ENCODE measurements at places on chromosomes 13 and 19. TPM values are rescaled to one million over a fixed set of nuclear protein-coding genes. Genes with fewer than 3 reads are reported as not detected.

Gene IL12RB1
- total RNA-seq = 43.3 TPM

Gene RFPL4A
- not detected for total RNA-seq

DNA sequence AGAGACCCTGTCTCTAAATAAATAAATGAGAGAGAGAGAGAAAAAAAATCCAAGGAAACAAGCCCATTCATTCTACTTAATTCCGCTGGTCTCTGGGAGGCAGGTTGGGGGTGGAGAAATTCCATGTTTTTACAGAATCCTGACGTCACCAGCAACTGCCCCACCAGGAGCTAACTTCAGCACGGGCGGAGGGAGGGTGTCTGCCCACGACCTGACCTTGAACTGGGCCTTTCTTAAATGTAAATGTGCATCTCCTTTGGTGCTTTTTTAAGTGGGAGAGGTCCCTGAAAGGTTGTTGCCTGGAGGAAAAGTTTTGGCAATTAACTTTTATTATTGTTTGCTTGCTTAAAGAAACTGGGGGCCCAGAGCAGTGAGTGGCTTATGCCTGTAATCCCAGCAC, 15.5 kb downstream of the KLF2 start:
- no peak for DNase-seq

GRCh38 chr13:111399334-111399733, 78.9 kb downstream of the TEX29 start:
- DNase-seq = no peak

DNA sequence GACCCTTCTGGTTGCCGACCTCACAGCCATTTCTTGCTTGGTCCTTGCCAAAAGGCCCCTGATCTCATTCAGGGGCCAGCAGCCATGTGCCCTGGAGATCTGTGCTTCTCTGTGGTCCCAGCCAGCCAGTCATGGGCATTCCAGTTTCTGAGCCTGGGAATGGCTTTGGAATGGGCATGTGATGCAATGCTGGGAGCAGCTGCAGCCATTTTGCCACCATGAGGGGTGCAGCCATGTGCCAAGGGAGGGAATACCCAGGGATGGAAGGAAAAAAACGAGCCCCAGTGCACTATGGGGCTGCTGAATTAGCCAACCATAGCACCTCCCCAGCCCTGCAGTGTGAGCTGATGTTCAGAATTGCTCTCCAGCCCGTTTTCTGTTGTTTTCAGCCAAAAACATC, 26.3 kb downstream of the F2RL3 start:
- no peak for DNase-seq

All from activated T-helper 2 cell treated with anti-CD3 and anti-CD28 coated beads, Interferon-gamma antibody, Interleukin-2, Interleukin-4, amounts not matched to agents 10 μg/mL and 5 μg/mL and 100 μg/mL, durations not matched to agents 14 hours and 24 hours and 36 hours (primary cell).